ENCODE measurements at places on chromosomes 2 and 18. TPM values are rescaled to one million over a fixed set of nuclear protein-coding genes. Genes with fewer than 3 reads are reported as not detected.

Gene REG3A
- polyA plus RNA-seq: not detected

Gene EFEMP1
- polyA plus RNA-seq: 104 TPM

DNA sequence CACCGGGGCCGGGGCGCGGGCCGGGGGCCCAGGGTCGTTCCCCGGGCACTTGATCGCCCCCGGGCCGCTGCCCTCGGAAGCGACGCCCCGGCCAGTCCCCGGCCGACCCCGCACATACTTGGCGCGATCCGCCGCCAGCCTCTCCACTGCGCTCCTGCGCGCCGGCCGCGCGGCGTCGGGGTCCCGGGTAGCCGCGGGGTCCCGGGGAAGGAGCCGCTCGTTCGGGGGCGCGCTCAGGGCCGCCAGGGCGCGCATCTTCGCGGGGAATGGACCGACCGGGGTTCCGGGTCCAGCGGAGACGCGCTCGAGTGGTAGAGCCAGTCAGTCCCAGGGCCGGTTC lies 204 bp downstream of the FAM110C start:
- DNase-seq: no peak

DNA sequence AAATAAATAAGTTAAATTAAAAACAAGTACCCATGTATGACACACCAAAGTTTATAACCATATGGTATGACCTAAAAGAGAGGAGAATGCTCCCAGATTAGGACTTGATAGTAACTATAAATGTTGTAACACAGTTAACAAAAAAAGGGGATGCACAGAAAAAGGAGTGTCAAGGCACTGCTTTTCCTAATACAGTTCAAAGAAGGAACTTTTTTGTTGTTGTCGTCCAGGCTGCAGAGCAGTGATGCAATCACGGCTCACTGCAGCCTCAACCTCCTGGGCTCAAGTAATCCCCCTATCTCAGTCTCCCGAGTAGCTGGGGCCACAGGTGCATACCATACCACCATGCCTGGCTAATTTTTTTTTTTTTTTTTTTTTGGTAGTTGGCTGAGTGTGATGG lies 2.7 kb downstream of the NARS1 start:
- DNase-seq: no peak

Gene GALNT3
- 10.6 TPM for polyA plus RNA-seq

DNA sequence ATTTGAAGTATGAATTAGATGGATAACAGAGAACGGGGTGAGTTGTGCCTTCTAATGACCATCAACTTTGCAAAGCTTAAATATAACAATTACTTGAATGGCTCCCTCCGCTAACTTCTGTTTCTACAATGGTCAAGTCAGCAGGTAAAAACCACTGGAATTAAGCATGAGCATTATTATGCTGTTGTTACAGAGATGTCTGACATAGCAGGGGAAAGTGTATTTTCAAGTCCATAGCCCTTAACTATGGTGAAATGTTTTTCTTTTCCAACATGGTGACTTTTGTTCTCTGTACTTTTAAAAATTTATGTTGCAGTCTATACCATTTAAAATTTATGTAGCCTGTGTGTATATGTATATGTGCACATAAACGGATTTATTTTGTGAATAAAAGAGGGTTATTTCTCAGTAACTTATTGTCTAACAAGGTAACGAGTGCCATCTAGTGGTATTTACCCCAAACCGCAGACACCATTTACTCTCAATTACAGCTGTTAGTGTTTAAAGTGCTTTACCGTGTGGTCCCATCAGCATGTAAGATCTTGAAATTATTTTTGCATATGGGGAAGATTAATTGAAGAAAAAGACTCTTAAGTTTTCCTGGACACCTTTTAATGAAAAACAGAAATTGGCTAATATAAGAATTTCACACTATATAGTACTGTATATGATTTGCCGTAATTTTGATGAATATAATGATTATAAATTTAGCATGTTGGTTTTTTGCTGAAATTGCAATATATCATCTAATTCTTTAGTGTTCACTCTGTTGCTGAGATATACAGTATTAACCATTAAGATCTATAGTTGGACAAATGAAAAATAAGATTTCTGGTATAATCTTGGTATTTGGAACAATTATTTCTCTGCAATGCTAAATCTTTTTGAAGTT lies 78.2 kb downstream of the UBE2E3 start:
- DNase-seq: no peak

DNA sequence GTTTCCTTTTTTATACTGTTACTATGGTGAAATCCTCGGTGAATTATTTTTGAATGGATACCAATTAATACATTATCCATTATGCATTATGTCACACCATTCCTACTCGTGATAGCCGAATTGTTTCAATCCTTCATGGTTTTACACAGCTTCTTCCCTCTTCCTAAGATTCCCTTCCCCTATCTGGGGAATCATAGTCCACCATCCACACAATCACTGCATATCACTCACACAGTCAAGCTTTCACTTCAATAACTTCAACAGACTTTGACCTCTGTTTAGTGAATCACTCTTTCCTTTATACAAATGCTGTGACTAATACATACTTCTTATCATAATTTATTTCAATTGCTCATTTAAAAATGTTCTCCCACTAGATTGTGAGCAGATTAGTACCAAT lies 1108.1 kb upstream of the LRRTM1 start:
- DNase-seq: no peak
